ENCODE measurements at places on chromosomes 1 and 21. TPM values are rescaled to one million over a fixed set of nuclear protein-coding genes. Genes with fewer than 3 reads are reported as not detected.

DNA sequence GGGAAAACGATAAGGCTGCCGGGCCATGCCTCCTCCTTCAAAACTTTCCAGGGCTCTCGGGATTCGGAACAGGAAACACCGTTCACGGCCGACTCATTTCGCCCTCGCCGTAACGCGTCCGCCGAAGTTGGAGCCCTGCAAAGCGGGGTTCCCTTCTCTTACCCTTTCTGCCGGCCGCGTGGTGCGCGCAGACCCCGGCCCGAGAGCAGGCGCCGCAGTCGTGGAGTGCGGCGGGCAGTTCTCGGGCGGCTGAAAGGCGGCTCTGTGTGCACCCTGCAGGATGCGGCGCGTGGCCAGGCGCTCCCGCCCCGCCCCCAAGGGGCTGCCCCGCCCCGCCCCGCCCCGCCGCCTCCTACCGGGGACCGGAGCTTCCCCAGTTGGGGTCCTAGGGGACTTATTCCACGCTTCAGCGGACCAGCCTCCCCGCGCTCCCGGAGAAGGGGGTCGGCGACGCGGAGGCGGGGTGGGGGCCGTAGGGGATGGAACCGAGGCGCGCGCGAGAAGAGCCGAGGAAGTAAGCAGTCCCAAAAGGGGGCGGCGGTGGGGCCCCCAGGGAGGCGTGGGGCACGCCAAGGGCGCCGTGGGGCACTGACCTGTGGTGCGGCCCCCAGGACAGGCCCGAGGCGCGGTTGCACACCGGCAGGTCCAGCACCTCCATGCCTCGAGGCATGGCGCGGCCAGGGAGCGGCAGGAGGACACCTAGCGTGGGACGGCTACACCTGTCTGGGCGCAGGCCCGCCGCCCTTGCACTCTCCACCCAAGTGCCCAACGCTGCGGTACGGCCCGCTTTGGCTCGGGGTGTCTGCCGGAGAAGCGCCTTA lies at the start of gene MCOLN2:
Gene MCOLN2 (minus strand): TSS at position 268 of the 821 bp plus-strand sequence. CDS start 241 bp downstream, at position 27.
- no peak for DNase-seq

GRCh38 chr1:179879797-179880196 lies 2.2 kb upstream of the TOR1AIP2 start:
- no peak for DNase-seq

DNA sequence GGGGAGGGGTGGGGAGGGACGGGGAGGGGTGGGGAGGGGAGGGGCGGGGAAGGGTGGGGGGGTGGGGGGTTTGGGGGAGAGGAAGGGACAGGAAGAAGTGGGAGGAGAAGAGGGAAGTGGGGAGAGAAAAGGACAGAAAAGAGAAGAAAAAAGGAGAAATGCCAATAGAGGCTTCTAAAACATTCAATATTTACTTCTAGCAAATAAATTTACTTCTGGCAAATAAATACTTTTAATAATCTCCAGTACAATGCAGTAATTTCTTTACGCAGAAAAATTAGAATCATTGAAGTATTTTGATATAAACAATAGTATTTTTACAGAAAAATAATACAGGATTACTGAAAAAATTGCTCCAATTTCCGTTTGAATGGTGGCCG lies 9.4 kb upstream of the GPR161 start:
- DNase-seq, result no peak

DNA sequence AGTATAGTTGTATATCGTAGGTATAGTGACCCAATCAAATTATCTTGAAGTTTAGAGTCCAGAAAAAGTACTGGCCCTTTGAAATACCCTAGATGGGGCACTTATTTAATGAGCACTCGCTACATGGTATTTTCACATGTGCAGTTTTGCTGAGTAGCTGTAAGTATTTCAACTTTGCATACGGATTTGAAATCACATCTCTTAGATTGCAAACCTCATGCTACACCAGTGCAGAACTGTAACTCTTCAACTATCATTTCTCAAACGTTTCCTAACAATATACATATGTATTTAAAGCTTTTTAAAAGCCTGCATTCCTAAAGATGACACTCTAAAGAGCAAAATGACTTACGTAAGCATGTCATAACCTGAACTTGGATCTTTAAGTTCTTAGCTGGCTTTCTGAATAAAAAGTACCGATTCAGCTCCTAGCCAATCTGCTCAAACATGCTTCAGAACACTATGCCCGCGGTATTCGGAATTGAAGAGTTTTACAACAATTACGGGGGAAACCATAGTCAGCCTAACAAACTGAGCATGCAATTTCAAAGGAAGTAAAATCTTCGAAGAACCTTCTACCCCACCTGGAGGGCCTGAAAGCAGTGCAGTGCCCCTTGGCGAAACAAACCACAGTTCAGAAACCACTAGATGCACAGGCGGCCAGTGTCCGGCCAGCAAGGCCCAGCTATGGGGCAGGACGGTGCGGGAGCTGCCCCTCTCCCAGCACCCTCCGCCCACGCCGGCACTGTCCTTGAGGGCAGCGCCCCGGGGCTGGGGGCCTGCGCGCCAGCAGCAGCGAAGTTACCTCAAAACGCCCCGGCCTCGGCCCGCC lies 863 bp downstream of the FH start:
- DNase-seq, result no peak

Gene NTMT2
- not detected for polyA plus RNA-seq
